ENCODE measurements at places on chromosomes 2 and 18. TPM values are rescaled to one million over a fixed set of nuclear protein-coding genes. Genes with fewer than 3 reads are reported as not detected.

The ATAD2B gene
- total RNA-seq: 14.0 TPM

The UGT1A3 gene
- 0.37 TPM for total RNA-seq

The PTPN2 gene
- 25.3 TPM for total RNA-seq

The ANKRD30B gene
- total RNA-seq: not detected

The PTPN4 gene
- 36.9 TPM for total RNA-seq

The ANKRD36B gene
- total RNA-seq: 45.0 TPM

The LIMS2 gene
- 0.42 TPM for total RNA-seq

The ANO7 gene
- 0.50 TPM for total RNA-seq

The FAM124B gene
- not detected for total RNA-seq

The ZBTB14 gene
- total RNA-seq: 12.2 TPM

The TTR gene
- total RNA-seq: not detected

The GREB1L gene
- total RNA-seq: 1.7 TPM

The IL37 gene
- not detected for total RNA-seq

The C2orf69 gene
- total RNA-seq: 16.5 TPM

The SLC38A11 gene
- not detected for total RNA-seq

The MPPE1 gene
- total RNA-seq: 22.8 TPM

The G6PC2 gene
- total RNA-seq: not detected

The FTCDNL1 gene
- total RNA-seq: 1.0 TPM

The CCDC85A gene
- not detected for total RNA-seq

The SCN9A gene
- total RNA-seq: 1.3 TPM

The CCDC74A gene
- total RNA-seq: 7.5 TPM

The PXDN gene
- total RNA-seq: 103 TPM

The SIX3 gene
- not detected for total RNA-seq

The KLHL30 gene
- 0.83 TPM for total RNA-seq

The LIPT1 gene
- total RNA-seq: 3.7 TPM

The SCN2A gene
- total RNA-seq: 7.0 TPM

The PMAIP1 gene
- 51.5 TPM for total RNA-seq

The VWA3B gene
- 0.66 TPM for total RNA-seq

The DAPL1 gene
- 3.3 TPM for total RNA-seq

The DSG2 gene
- 123 TPM for total RNA-seq

The FZD7 gene
- 21.6 TPM for total RNA-seq

The NEU2 gene
- not detected for total RNA-seq

The KHK gene
- not detected for total RNA-seq

The CAVIN2 gene
- total RNA-seq: 3.2 TPM
